CD4-positive, CD25-positive, alpha-beta regulatory T cell (primary cell): ENCODE measurements at places on chromosomes 1 and 21.
A peak's percentile ranks its signal among the peaks of the same experiment; 100 is the strongest.

DNA sequence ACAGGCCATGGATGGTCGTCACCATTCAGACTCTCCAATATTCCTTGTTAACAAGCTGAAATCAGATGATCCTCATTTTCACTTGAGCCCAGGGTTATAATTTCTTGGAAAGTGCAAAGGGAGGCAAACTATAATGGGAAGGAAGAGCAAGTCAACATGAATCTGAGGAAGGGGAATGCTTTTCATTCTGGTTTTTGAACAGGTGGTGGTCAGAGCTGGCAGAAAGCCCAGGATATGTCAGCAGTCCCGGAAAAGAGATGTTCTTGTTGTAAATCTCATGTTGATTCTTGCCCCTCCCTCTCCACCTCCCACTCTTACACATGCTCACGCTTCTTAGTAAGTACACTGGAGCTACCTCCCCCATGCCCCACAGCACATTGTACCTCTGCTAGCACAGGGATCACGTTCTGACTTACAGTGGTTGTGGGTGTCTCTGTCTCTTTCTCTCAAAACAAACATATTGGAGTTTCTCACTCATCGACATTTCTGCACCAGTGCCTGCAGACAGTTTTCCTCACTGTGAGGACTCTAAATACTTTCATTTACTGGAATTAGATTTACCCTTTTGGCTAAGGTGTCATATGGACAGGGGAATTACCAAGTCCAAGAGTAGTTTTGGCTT is 77.6 kb downstream of the XCL2 start:
- DNase-seq = no peak

- DNase-seq = no peak
Observed at GRCh38 chr1:14543191-14543840, 55.2 kb upstream of the KAZN start.

- DNase-seq = no peak
Observed at GRCh38 chr1:217668351-217668940, 37.3 kb downstream of the SPATA17 start.

DNA sequence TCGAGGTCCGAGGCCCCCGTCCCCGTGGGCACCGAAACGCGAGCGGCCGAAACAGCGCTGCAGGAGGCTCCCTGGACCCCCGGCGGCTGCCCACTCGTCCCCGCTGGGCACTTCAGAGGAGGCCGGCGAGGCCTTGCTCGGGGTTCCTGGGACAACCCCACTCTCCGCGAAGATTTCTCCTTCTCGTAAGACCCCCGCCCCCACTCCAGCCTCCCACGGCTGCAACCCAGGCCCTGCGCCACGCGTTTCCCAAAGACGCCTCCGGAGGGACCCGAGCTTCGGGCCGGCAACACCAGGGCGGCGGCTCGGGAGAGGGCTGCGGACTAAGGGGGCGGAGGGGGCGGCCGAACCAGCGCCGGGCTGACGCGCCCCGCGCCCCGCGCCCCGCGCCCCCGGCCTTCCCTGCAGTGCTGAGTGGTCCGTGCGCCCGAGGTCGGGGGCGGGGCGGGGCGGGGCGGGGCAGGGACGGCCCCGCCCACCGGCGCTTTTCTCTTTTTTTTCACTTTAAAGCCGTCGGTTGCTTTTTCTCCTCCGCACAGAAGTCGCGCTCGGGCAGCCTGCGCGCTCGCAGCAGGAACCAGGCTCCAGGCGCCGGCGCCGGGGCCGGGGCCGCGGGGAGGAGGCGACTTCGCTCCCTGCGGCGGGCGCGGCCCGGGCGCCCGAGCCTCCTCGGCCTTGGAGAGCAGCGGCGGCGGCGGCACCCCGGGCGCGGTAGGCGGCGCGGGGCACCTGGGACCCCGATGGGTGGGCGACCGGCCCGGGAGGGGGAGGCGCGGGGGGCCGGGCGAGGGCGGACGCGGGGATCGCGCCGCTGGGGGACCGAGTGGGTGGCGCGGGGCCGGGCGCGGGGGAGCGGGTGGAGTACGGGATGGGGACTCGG is at the start of gene SPSB1:
TSS of gene SPSB1 (plus strand) at position 534 of the 880 bp plus-strand sequence. CDS start 62,998 bp downstream, outside the sequence.
- peak; percentile 58 for DNase-seq

- DNase-seq = no peak
Observed at GRCh38 chr1:213987422-213987926, 299 bp upstream of the PROX1 start.

DNA sequence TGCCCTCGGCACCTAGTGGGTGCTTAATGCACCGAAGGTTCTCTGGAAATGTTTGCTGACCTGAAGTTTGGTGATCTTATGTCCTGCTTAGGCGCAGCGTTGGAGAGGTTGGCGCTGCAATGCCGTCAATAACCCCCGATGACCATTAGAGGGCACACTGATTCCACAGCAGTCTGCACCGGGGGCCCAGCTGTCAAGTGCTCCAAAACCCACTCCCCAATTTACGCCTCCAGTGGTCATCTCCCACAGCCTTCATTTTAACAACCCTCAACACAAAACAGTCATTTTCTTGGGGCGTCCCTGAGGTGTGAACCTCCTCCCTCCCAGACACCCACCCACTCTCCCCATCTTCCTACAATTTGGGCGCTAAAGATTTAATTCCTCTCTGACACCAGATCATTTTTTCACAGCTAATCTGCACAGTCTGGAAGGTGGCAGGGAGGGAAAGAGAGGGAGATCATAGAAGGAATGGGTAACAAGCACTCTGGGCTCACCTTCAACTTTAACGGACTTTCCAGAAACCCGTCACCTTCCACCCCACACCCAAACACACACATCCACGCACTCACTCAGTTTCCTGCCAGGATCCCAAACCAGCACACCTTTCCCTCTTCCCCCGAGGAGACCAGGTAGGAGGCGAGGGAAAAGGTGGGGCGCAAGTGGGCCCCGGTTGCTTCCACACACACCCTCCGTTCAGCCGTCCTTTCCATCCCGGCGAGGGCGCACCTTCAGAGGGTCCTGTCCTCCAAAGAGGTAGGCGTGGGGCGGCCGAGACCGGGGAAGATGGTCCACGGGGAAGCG is 570 bp upstream of the NPR1 start:
- peak; percentile 65 for DNase-seq

DNA sequence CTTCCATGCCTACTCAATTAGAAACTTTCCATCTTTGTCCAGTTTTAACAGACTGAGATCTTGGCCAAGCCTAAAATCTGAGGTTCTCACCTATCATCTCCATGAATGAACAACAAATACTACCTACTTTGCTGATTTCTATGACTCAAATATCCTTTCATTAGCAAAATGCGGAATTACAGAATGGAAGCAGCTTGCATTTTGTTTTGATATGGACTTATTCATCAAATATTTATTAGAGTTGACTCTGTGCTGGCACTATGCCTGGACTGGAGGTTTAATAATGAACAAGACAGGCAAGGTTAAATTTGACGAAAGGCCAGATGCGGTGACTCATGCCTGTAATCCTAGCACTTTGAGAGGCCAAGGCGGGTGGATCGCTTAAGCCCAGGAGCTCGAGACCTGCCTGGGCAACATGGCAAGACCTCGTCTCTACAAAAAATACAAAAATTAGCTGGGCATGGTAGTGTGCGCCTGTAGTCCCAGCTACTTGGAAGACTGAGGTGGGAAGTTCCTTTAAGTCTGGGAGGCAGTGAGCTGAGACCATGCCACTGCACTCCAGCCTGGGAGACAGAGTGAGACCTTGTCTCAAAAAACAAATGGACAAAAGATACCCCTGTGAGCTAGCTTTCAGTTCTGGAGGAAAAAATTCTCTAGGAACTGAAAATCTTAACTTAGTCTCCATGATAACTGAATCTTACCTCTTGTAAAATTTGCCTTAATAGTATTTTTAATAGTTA is 29.4 kb upstream of the SOD1 start:
- DNase-seq = no peak

- DNase-seq = no peak
Observed at GRCh38 chr1:11338284-11338924, 65.4 kb downstream of the UBIAD1 start.

DNA sequence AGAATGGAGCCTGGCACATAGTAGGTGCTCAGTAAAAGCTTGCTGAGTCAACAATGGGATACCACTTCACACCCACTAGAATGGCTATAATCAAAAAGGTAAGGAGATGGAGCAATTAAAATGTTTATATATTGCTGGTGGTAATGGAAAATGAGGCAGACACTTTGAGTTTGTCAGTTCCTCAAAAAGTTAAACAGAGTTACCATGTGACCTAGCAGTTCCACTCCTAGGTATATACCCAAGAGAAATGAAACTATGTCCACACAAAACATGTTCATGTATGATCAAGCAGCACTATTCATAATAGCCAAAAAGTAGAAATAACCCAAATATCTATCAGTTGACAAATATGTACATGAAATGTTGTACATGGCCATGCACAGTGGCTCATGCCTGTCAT is 74.8 kb upstream of the ECE1 start:
- DNase-seq = no peak

GRCh38 chr1:184648160-184648855 is 106.3 kb downstream of the EDEM3 start:
- no peak for DNase-seq

GRCh38 chr1:66351913-66352312 is 182.0 kb upstream of the SGIP1 start:
- peak; percentile 31 for DNase-seq

DNA sequence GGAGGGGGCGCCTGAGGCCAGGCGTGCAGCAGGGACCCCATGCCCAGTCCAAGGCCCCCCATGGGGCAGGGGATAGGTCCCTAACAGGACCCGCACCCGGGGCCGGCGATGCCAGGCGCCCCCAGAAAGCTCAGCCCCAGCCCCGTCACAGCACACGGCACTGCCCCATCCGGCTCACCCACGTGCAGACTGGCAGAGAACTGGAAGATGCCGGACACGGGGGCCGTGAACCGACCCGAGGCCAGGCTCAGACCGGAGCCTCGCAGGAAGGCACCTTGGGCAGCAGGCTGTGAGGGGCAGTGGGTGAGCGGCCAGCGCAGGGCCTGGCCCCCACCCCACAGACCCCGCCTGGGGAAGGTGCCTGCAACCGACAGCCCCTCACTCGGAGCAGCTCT is 3.3 kb downstream of the C1QTNF12 start:
- no peak for DNase-seq

DNA sequence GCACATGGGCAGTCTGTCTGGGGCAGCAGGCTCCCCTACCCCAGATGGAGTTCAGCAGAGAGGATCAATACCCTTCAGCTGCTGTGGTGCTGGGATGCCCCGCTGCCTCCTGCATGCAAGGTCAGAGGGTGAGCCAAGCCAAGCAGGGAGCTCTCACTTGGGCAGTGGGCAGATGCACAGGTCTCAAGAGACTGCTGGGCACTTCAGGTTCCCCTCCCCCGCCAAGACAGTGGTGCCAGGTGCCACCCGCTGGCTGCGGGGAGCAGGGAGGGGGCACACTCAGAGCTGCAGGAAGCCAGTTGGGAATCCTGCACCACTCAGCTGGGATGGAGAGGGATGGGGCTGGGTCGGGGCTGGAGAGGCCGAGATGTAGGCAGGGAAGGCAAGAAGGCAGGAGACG is 15.8 kb upstream of the EVA1B start:
- DNase-seq = no peak

DNA sequence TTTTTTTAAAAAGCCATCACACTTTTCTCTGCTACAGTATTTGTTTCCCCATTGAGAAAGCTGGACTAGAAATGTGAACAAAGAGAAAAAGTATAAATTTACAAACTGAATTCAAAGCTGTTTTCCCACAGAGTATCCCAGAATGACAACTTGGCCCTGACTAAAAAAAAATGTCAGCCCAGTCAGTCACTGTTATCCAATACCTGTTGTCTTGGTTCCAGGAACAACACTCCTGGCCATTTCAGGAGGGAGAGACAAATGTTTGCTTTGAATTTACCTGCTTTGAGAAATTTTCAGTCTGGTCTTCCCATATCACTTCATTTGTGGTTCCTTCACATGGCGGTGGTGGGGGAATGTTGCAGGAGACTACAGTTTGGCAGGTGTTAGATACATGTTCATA is 46.2 kb downstream of the COLGALT2 start:
- DNase-seq = no peak

GRCh38 chr21:33101300-33101911 is 31.5 kb downstream of the OLIG1 start:
- DNase-seq = no peak

DNA sequence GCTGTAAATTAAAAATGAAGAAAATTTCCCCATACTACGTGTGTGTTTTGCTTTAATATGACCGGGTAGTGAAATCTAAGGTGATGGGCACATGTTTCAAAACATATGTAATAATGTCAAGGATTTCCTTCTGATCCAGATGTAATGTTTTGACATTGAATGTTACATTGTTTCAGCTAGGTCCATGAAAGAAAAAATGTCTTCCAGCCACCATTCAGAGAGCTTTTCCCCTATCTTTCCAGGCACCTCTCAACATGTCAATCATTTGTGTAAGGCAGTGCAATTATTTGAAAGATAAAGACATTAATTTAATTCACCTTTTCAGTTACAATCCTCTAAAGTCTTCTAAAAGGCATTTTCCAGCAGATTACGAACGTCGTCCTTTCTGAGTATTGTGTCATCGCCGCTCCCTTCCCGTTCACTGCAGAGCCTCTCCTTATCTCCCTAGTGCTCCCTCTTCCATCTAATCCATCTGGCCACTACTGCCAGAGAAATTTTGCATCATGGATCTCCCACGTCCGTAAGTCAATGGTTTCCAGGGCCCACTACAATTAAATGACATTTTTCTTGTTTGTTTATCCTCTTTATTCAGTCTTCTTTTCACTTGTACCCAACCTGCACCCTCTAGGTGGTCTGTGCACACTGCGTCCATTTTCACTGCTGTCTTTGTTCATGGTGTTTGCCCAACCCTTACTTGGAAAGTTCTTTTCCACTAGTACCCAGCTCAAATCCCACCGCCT is 1.3 kb upstream of the VAMP3 start:
- DNase-seq = no peak

GRCh38 chr1:218384581-218384993 is 39.5 kb downstream of the TGFB2 start:
- DNase-seq = no peak

- no peak for DNase-seq
Observed at GRCh38 chr1:91729621-91730358, 156.2 kb downstream of the TGFBR3 start.

- no peak for DNase-seq
Observed at GRCh38 chr21:38088916-38089762, 167.7 kb upstream of the KCNJ15 start.

DNA sequence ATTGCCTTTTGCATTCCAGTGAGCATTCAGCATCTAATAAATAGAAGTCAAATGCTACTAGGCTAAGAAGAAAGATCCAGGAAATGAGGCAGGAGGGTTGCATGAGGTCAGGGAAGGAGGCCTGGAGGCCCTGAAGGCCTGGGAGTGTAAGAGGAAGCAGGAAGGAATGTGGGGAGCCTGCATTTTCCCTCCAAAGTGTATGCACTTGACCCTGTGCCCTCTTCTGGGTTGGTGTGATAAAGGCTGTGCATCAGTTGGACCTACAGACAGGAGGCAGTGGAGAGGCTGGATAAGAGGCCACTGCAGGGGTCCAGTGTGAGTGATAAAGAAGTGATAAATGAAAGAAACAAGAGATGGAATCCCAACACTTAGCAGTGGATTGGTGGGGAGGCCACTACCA is 20.4 kb downstream of the KIAA1614 start:
- DNase-seq = no peak

- no peak for DNase-seq
Observed at GRCh38 chr1:243791586-243792267, 58.3 kb downstream of the AKT3 start.

- no peak for DNase-seq
Observed at GRCh38 chr21:34684174-34684876, 15.5 kb downstream of the CLIC6 start.

- no peak for DNase-seq
Observed at GRCh38 chr1:228045405-228045804, 37.1 kb upstream of the ARF1 start.
